ENCODE measurements at places on chromosomes 16 and 17.

DNA sequence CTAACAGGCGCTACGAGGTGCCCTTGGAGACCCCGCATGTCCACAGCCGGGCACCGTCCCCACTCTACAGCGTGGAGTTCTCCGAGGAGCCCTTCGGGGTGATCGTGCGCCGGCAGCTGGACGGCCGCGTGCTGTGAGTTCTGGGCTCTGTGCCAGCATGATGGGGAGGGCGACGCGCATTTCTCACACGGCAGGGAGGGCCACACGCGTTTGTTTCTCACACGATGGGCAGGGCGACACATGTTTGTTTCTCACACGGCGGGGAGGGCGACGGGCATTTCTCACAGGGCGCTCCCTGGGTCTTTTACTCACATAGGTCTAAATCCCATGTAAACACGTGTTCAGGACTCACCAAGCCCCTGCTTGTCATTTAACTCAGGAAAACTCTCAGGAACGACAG, 4.4 kb downstream of the GAA start:
- no peak for DNase-seq

DNA sequence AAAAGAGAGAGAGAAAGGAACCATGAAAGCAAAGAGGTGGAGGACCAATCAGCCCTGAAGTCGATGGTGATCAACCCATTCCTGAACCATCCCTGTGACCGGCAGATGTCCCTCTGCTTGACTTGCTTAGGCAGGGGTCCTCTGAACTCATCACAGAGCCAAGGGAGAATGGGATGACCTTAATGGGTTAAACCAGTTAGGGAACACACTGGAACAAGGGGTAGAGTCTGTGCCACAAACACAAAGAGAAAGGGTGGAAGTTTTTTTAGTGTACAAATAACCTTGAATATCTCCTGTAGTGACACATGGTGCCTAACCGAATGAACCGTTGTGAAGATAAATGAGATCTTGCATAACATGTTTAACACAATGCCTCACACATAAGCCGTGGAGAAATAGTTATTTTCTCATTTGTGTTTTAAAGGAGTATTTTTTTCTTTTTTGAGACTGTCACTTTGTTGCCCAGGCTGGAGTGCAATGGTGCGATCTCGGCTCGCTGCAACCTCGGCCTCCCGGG, 11.2 kb downstream of the NAA60 start:
- no peak for DNase-seq

DNA sequence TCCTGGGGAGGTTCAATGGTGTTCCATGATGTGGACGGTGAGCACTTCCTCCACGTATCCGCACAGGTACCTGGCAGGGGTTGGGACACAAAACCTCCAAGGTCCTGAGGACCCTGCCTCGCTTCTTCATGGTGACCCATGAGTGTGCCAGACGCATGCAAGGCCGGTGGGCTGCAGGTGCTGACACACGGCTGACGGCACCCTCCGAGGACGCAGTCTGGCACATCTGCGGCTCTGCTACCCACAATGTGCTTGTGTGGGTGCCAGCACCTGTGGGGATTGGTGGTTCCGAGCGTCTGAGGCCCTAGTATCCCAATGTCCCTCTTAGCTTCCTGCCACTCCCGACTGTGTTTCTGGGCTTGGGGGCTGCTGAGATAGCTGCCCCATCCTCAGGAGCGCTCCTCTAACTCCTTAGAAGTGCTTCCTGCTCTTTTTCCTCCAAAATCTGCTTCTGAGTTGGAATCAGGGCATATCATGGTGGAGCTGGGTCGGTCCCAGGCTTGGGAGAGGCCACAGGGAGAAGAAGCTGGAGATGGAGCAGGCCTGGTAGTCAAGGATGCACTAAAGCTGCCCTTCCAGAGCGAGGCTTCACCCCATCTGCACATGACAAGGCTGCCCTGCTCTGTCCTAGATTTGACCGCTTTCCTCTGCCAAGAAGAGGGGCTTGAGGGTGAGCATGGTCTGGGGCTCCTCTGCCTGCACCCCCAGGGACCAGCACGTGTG, 1.6 kb downstream of the CYGB start:
- no peak for DNase-seq

DNA sequence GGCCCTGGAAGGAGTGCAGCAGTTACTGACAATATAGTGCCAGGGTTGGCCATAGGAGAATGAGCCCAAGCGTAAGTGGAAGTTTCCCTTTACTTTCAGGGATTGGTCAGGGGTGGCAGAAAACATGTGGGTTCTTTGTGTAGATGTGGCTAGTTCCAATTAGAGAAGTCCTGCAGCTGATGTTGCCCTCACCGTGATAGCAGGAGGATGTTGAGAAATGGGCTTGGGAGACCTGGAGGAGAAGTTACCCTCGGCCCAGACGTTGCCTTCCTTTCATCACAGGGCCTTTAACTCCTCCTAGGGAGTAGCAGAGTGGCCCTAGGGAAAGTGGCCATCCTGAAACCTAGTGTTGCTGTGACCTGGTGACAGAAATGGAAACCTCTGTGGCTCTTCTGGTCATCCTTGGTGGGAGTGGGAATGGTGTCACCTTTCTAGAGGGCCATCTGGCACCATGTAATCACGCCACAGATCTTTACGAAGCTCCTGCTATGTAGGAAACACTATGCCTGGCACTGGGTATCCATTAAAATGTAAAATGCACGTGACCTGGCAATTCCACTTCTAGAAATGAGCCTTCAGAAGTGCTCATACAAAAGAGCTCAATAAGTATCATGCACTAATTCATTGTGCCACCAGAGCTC, 6.7 kb downstream of the TMEM92 start:
- no peak for DNase-seq

DNA sequence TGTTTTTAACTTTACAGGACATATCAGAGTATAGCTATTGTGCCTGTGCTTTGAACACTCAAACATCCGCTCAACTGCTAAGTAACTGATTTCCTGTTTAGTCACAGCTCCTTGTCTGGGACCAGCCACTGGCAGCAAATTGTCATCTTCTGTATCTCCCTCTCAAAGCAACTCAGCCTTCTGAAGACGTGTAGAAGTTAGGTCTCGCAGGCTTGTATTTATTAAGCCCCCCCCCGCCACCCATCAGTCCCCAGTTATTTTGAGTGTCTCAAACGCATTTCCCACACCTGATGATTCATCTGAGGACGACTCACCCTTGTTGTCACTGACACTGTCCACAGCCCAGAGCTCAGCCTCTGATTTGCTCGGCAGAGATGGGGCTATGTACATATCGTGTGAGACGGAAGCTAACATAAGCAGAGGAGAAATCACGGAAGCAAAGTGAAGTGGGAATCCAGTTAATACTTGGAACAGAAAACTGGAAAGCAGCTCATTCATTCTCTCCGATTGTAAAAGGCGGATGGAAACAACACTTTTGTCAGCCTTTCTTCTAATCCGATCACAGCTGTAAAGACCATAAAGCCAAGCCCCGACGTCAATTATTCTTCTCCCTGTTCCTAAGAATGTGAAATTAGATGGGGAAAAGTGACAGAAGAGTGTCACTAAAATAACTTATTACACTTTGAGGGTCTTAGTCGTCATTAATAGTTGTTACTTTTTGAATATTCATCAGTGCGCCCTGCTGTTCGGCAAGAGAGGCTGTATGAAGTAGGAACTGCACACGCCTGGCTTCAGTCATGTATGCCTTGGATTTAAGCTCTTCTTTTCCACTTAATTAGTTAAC, 64.2 kb downstream of the PITPNC1 start:
- no peak for DNase-seq

DNA sequence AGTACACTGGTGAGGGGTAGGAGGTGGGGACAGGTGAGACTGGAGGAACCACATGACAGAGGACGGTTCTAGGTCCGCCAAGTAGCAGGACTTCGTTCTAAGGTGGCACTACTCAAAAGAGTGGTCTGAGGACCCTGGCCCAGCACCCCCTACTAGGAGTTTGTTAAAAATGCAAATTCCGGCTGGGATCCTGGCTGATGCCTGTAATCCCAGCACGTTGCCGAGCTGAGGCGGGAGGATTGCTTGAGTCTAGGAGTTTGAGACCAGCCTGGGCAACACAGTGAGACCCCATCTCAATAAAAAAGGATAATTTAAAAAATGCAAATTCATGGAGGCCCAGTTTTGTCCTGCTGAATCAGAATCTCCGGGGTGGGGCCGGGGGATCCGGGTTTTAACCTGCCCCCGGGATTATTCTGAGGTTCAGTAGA, 59.1 kb downstream of the WSB1 start:
- no peak for DNase-seq
